Choroid plexus epithelial cell (primary cell): ENCODE measurements at places on chromosomes 5 and 9.

DNA sequence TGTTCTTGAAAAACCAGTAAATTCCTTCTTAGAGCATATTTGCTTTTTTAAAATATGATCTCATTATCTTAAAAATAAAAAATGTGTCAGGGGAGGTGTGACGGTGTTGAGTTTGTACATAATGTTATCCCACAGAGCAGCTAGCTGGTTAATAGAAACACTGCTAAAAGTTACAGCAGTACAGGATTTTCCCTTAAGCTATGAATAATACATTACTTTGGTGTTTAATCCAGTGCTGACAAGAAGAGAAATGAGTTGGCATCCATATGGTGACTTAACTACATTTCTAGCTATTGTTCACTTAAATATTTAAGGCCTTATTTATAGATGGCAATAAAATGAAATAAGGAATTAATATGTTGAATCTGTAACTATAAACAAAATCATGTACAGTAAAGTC, 883.1 kb downstream of the CDH18 start:
- DNase-seq: no peak

GRCh38 chr5:142871363-142872193, 101.4 kb downstream of the ARHGAP26 start:
- peak; percentile 56 for DNase-seq

DNA sequence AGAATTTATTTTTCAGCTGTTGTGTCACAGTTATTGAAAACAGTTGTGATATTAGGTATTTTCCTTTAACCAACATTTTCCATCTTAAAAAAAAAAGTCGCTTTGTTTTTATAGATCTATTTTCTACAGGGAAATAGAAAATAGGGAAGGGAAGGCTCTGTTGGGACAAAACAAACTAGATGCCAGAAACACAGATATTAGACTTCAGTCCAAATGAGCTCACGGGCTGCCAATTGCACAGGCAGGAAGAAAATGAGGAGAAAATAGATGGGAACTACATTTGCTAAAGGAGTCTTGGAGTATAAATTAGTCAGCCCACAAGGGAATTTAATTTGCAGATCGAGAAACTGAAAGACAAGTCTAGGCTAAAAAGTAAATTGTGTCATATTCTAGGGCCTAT, 21.4 kb upstream of the ISOC1 start:
- no peak for DNase-seq

GRCh38 chr5:10828241-10828640, 67.2 kb upstream of the DAP start:
- DNase-seq: peak; percentile 70

- DNase-seq: no peak
Observed at GRCh38 chr5:169544264-169544950, 39.2 kb upstream of the SPDL1 start.

- DNase-seq: no peak
Observed at GRCh38 chr9:36346569-36346968, 53.5 kb downstream of the RNF38 start.

GRCh38 chr9:100775912-100776311, 198.0 kb downstream of the CAVIN4 start:
- DNase-seq: no peak

- peak; percentile 57 for DNase-seq
Observed at GRCh38 chr9:72581694-72582093, 60.3 kb downstream of the TMC1 start.

GRCh38 chr5:174082286-174082685, 36.8 kb downstream of the NSG2 start:
- DNase-seq: no peak

GRCh38 chr5:2549900-2550299, 201.6 kb downstream of the IRX2 start:
- no peak for DNase-seq

DNA sequence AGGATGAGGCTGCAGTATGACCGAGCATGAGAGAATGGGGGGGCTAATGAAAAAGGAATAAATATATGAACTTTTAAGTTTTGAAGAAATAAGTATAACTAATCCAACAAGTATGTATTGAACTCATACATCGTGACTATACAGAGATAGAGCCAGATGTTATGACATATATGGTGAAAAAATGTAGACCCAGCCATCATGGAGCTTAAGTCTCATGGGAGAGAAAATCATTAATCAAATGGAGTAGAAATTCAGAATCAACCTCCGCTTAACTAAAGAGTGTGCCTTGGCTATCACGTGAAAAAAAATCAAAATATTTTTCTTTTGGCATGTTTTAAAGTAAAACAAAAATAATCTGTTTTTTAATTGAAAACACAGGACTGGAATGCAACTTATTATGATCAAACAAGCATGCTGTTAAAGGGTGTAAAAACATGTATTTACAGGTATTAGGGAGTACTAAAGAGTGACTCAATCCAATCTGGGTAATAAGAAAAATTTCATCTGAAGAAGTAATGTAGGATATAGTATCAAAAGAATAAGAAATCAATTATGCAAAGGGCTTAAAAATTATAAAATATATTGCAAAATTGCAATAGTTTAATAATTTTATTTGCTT, 868.5 kb upstream of the NUDT12 start:
- DNase-seq: no peak

- DNase-seq: no peak
Observed at GRCh38 chr9:111962021-111962420, 65.4 kb downstream of the UGCG start.

- DNase-seq: peak; percentile 42
Observed at GRCh38 chr9:84121991-84122523, 141.5 kb downstream of the RMI1 start.

DNA sequence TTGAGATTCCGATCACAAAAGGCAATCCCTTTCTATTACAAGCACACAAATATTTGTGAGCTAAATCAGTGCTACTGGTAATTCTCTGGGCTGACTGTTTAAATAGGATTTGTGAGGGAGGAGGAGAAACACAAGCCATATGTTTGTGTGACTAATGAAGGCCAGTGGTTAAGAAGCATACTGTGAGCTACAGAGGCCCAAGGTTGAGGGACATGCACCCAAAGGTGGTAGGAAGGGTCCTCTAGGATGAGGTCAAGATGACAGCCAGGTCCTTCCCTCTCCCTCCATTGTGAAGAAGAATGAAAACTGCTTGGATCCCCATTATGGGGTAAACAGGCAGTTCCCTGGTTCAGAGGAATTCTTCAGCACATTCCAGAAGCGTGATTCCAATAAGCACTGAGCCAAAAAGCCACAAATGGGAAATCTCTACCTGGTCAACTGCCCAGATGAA, 83.9 kb downstream of the SPOCK1 start:
- DNase-seq: peak; percentile 6

- DNase-seq: no peak
Observed at GRCh38 chr5:144464306-144464705, 293.6 kb downstream of the KCTD16 start.

DNA sequence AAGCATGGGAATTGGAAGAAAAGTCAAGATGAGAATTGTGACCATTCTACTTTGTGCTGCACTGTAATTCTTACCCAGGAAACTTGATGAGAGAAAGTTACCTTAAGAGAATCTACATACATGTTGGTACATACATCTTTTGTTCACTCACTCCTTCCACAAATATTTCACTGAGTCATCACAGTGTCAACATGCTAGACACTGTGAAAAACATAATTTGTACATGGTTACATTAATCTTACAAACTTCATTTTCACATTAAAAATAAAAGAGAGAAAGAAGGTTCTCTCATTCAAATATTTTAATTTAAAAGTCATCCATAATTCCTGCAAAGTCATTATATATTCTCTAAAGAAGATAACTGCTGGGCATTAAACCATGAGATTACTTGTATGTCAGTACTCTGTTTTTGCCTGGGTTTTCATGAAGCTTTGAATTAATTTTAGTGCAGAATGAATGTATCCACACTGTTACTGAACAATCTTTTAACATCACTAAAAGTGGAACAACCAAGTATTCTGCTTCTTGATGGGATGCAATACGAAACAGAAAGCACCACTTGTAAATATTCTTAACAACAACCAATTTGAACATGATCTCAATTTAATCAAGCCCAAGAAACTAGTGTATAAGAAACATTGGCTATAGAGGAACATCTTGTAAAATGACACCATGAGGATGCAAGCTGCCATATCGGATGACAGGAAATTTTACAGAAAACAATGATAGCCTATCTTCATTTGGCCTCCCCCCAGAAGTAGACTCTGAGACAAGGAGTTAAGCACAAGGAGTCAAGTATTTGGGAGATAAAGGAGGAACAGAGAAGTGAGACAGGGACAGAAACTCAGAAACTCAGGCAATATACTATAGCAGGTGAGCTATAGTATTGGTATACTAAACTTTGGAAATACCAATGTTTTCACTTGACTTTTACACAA, 28.4 kb downstream of the ERP44 start:
- no peak for DNase-seq

GRCh38 chr5:92309336-92309991, 926.3 kb upstream of the ARRDC3 start:
- peak; percentile 82 for DNase-seq

- peak; percentile 53 for DNase-seq
Observed at GRCh38 chr5:17436761-17437221, 61.2 kb upstream of the TAF11L2 start.

- no peak for DNase-seq
Observed at GRCh38 chr5:43772458-43772763, 169.4 kb downstream of the NNT start.

GRCh38 chr9:121073038-121073437, 1.7 kb upstream of the CNTRL start:
- peak; percentile 57 for DNase-seq

DNA sequence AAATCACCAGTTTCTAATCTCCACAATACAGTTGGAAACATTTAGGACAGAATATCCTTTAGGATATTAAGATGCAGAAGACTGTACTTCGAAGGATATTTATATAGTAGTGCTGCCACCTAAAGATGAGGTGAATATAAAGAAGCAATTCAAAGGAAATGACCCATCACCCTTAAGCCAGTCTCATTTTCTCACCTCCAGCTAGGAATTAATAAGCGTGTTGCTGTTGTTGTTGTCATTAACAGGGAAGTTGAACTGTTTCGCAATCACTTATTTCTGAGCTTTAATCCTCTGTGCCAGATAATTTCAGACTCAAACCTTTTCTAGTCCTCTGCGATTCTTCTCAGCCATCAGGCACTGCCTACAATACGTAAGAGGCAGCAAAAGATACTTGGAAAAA, 7.8 kb upstream of the PURA start:
- no peak for DNase-seq

GRCh38 chr5:176730815-176731475, 79.4 kb upstream of the UNC5A start:
- DNase-seq: no peak

DNA sequence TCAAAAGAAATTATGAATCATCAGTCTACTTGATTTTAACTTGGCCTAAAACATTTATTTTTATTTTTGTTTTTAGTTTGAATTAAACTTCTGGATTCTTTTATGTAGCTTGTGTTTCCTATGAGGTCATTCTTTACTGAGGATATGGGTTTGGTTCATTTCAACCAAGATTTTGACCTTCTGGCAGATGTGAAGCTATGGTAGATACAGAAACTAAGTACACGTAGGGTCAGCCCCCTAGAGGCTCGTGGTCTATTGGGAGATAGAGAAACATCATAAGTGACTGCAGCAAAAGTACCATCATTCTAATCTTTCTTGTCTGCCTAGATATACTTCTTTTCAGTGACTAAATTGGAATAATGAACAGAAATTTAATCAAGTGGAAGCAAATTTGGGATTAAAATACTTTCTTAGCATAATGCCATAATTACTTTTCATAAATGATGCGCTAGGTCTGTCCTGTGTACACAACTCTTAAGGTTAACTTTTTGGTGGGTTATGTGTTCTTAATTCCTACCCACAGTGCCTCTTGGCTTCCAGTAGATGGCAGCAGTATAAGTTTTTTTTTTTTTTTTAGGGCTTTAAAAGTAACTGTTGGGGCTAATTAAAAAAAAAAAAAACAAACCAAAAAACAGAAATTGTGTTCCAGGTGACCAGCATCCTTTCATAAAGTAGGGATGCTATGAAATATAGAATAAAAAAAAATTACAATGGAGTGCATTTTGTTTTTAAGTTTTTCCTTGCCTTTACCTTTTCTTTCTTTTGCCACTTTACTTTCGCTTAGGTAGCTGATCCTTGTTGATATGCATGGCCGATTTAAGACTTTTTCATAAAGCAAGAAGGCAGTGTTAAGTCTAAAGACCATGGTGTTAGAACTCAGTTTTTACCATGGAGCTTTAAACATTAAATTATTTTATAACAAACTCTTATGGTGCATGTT, 49.9 kb downstream of the LRRTM2 start:
- peak; percentile 48 for DNase-seq

DNA sequence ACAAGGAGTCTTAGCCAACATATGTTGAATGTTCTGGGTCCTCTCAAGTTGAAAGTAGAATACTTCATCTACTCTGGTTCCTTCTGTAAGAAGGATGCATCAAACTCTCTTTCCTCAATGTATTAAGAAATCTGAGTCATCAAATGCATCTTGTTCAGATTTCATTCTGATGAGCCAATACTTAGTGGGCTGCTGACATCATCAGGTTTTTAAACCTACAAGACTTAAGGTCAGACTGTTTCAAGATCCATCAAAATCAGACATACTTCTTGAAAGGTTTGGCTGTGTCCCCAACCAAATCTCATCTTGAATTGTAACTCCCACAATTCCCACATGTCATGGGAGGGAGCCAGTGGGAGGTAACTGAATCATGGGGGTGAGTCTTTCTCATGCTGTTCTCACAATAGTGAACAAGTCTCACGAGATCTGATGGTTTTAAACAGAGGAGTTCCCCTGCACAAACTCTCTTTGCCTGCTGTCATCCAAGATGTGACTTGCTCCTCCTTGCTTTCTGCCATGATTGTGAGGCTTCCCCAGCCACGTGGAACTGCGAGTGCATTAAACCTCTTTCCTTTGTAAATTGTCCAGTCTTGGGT, 168.8 kb downstream of the RAPGEF6 start:
- DNase-seq: peak; percentile 78

GRCh38 chr5:31763424-31763823, 124.5 kb downstream of the PDZD2 start:
- DNase-seq: no peak

- DNase-seq: no peak
Observed at GRCh38 chr9:2263665-2264064, 248.5 kb downstream of the SMARCA2 start.

GRCh38 chr9:20243841-20244240, 378.5 kb downstream of the MLLT3 start:
- peak; percentile 10 for DNase-seq

DNA sequence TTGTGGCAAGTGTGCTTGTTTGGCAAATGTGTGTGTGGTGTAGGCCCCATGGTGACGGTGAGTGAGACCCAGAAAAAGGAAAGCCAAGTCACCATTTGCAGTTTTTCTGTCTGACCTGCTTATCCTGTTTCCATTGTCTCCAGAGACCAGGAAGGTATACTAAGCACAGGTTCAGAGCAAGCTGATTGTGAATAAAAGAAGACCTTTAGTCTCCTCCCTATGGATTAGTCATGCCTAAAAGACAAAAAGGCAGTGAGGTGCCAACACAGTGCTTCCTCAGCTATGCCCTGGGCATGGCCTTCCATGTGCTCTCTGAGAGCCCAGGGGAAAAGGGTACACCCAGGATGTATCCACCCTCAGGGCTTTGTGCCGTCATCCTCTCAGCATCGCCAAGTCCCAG, 49.2 kb upstream of the SHOC1 start:
- no peak for DNase-seq
